ENCODE measurements at places on chromosomes 6 and 20. TPM values are rescaled to one million over a fixed set of nuclear protein-coding genes. Genes with fewer than 3 reads are reported as not detected.

GJA10 gene
- total RNA-seq = not detected

MKKS gene
- total RNA-seq = 5.9 TPM

PSMB8 gene
- 77.3 TPM for total RNA-seq

NECAB3 gene
- total RNA-seq = 20.5 TPM

BRPF3 gene
- 10.6 TPM for total RNA-seq

MYL9 gene
- 25.4 TPM for total RNA-seq

HDGFL1 gene
- total RNA-seq = not detected

FAXC gene
- 0.51 TPM for total RNA-seq

MOG gene
- not detected for total RNA-seq

C6orf58 gene
- total RNA-seq = not detected

FOXA2 gene
- total RNA-seq = not detected

SLC17A5 gene
- 21.6 TPM for total RNA-seq

BCAS4 gene
- 33.7 TPM for total RNA-seq

CLVS2 gene
- not detected for total RNA-seq

CLPSL1 gene
- not detected for total RNA-seq

MUC21 gene
- not detected for total RNA-seq

CD24 gene
- total RNA-seq = 0.26 TPM

RAET1L gene
- not detected for total RNA-seq

SIRPB2 gene
- total RNA-seq = not detected

LAMP5 gene
- total RNA-seq = 2.6 TPM

PTCRA gene
- total RNA-seq = not detected

GRIK2 gene
- total RNA-seq = under 0.01 TPM

TRDN gene
- not detected for total RNA-seq

PREP gene
- total RNA-seq = 18.3 TPM

TLDC2 gene
- under 0.01 TPM for total RNA-seq

TMEM14A gene
- 27.5 TPM for total RNA-seq

SOX18 gene
- not detected for total RNA-seq

HELZ2 gene
- total RNA-seq = 47.6 TPM

DEFB132 gene
- not detected for total RNA-seq
